Activated CD4-positive, alpha-beta T cell treated with anti-CD3 and anti-CD28 coated beads, Interleukin-2, amount 50 U/mL, for 48 hours (primary cell): ENCODE measurements at places on chromosomes 1 and 21.
A peak's percentile ranks its signal among the peaks of the same experiment; 100 is the strongest.

DNA sequence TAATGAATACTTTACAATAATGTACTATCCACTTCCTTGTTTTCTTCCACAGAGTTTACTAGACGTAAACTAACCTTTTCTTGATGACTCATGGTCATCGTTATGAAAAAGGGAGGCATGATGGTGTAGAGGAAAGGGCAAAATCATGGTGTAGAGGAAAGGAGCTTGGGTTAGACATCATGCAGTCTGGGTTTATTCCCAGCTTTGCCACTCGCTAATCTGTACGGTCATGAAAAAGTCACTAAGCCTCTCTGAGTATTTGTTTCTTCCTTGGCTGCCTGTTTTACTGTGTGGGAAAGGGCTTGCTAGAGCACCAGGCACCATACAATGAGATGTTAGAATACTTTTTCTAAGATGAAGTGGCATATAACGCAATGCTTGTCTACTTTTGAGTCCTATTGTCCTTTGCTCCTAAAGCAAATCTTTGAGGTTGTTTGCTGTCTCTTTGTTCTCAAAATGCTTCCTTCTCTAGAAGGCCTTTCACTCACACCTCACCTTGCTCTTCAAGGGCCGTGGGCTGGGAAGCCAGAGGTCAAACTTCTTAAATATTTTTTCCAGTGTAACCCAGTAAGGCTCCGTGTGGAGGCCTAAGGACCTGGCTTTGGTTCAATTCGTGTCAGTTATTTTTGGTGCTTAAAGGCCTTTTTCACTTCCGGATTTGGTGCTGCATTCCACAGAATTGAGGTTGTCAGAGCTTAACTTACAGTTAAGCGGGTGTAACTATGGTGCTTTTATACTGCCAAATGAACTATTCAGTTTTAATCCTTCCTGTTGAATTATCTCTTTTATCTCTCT lies 9.9 kb upstream of the ETV3 start:
- no peak for DNase-seq

- DNase-seq, result no peak
Observed at GRCh38 chr21:42652527-42653230, 742 bp upstream of the PDE9A start.

DNA sequence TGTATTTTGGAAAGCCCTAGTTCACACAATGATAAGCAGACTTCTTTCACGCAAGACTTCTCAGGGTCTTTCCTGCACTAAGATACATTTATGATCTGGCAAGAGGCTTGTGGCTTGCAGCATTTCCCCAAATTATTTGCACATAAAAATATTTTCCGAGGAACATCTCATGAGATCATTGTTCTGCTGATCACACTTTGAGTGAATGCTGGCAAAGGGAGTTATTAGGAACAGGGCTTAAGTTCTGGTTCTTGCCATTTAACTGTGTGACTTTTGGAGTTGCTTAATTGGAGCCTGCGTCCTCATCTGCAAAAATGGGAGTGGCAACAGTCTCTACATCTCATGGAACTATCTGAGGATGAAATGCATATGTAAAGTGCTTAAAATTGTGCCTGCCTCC lies 50.2 kb downstream of the GADD45A start:
- DNase-seq, result no peak

DNA sequence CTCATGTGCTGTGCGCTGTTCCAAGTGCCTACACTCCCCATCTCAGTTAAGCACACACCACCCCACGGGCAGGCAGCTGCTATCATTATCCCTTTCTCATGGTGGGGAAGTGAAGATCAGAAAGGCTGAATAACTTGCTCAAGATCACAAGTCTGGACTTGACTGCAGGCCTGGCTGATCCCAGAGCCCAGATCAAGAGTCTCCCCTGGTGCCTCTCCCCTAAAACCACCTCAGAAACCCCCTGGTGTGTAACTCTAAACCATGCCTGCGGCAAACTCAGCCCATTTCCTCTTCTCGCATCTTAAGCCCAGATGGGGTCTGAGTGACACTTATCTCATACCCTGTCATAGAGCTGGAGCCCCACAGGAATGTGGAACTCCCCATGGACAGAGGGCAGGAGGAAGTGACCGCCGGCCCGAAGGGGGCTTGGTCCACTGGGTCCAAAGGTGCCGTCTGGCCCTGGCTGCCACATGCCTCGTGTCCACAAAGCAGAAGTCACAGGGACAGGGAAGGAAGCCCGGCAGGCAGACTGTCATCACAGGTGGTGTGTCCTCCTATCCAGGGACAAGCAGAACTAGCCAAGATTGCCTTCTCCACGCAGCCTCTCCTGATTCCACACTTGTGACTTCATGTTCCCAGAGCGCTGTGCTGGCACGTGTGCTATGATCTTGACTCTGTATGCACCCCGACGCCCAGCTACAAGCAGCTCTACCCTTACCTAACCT lies 92.1 kb downstream of the SYF2 start:
- DNase-seq, result no peak

- DNase-seq, result no peak
Observed at GRCh38 chr1:112767646-112768045, 52.5 kb upstream of the PPM1J start.

GRCh38 chr1:70840260-70840953 lies 207.2 kb downstream of the PTGER3 start:
- DNase-seq, result no peak

GRCh38 chr1:228905701-228906101 lies 170.4 kb downstream of the RHOU start:
- DNase-seq, result no peak

DNA sequence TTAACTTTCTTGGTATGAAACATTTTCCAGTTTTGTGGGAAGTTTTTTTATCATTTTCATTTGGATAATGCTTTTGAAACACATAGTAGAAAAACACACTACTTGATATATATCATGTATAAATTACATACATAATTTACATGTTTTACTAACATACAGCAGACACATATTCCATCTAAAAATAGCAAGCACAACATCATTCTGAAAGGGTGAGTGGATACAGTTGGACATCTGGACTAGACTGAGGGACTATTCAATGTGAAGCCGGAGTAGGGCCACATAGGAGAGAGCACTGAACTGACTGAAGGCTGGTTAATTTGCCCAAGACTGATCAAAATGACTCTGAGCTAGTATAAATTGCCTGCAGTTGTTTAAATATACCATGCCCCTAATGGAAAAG lies 11.7 kb downstream of the CDKN2C start:
- DNase-seq, result no peak

- DNase-seq, result no peak
Observed at GRCh38 chr1:94335447-94335846, 82.7 kb upstream of the ABCD3 start.

DNA sequence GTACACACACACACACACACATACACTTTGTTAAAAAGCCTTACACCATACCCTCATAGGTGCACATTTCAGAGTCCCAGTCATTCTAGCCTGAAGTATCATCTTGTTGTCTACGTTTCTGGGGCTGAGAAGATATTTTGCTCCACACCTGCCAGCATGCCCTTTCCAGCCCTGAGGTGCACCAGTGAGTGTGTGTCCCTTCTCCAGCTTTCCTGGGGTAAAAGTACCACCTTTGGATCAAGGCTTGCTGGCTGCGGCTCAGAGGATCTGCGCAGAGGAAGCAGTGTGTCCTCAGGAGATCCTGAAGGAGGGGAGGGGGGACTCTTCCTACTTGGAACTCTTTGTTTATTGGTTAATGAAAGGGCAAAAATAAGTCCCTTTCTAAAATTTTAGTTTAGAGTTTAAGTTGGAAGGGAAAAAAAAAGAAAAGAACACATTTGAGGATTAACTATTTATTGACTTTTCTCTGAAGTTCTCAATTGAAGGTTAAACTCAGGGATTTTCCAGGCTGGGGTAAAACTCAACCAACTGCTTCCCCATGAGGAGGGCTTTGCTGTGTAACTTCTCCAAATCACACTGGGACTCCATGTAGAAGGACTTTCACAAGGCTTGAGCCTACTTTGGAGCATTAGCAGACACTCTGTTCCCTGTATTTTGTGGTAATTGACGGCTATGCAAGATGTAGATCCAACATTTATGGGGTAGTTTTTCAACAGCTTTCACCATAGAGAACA lies 200.3 kb upstream of the SGIP1 start:
- peak; percentile 28 for DNase-seq

- DNase-seq, result no peak
Observed at GRCh38 chr1:63703701-63704107, 70.1 kb upstream of the ROR1 start.

GRCh38 chr1:68808351-68808750 lies 311.5 kb upstream of the DEPDC1 start:
- no peak for DNase-seq

- DNase-seq, result no peak
Observed at GRCh38 chr1:179888071-179888470, 6.0 kb downstream of the TOR1AIP1 start.

- no peak for DNase-seq
Observed at GRCh38 chr1:234836776-234837357, 226.9 kb upstream of the IRF2BP2 start.

- no peak for DNase-seq
Observed at GRCh38 chr1:157878059-157878458, 36.5 kb upstream of the CD5L start.

- no peak for DNase-seq
Observed at GRCh38 chr1:59487335-59488031, 190.6 kb downstream of the FGGY start.

- DNase-seq, result no peak
Observed at GRCh38 chr1:196098000-196098399, 510.2 kb downstream of the KCNT2 start.

DNA sequence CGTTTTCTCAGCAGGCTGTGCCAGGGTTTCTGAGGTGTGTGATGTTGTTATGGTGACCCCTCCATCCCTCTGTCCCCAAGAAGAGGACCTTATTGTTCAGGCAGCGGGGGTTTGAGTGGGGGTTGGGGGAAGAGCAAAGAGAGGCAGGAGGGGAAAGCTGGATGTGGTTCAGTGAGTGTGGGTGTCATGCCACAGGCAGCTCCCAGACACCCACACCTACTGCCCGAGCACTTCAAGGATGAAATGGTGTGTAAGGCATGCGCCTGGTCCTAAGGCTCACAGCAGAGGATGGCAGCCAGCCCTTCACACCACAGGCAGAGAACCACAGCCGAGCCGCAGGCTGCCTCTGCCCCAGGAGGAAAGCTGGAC lies 49.9 kb upstream of the STUM start:
- DNase-seq, result no peak

GRCh38 chr1:84634536-84635205 lies 55.6 kb downstream of the SSX2IP start:
- DNase-seq, result no peak

GRCh38 chr1:181482001-181482430 lies 1.3 kb upstream of the CACNA1E start:
- DNase-seq, result no peak

GRCh38 chr21:19256934-19257660 lies 853.5 kb upstream of the TMPRSS15 start:
- DNase-seq, result no peak

DNA sequence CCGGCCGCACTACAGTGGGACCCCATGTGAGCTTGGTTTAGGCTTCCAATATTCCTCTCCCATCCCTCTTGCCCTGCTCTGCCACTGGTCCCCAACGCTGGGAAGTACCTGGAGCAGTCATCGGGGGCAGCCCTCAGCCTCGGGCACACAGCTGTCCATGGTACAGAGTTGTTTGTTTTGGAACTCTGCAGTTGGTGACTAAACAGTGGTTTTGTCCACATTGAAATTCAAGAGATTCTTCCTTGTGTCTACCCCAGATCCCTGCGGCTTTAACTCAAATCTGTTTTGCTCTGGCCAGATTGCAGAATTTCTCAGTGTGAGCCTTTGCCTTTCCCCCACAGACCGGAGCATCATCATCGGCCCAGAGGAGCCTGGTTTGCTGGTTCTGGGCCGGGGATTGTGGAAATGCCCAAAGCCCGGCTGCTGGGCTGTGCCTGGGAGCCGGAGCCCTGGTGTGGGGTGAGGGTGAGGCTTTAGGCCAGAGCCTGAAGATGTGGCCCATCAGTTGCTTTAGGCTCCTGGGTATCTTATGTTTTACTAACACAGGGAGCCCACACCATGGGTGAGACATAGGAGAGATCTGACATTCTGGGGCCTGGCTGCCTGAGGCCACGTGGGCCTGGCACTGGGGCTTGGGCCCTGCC lies 93.2 kb downstream of the ARHGEF10L start:
- DNase-seq, result no peak

DNA sequence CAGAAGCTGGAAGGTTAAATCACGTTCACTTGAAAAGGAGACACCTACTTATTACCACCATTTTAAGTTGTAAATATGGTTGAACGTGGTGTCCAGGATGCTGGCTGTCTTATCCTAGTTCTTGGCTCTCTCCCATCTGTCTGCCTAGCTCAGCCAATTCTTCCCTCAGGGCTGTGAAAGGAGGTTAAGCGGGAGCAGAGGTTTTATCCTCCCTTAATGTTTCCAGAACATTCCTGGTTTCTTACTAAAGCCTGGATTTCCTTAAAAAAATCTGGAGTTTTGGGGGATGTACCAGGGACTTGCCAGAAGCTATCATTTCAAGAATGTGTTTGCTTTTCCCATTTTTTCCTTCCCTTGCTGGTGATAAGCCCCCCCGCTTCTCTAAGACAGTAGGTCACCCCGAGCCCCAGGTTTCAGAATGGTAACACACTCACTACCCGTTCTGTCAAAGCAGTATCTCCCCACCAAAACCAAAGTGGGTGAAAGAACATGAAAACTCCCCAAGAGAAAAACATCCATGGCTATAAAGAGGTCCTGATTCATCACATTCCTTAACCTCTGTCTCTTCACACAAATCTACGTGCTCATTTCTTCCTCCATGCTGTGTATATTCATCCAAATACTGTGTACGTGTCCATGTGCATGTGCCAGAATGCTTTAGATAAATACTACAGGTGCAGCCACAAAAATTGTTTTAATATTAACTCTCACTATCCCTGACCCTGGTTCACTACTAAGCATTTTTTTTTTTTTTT lies 114.7 kb downstream of the MAP3K21 start:
- no peak for DNase-seq

GRCh38 chr1:154962156-154962749 lies 671 bp upstream of the PYGO2 start:
- no peak for DNase-seq

DNA sequence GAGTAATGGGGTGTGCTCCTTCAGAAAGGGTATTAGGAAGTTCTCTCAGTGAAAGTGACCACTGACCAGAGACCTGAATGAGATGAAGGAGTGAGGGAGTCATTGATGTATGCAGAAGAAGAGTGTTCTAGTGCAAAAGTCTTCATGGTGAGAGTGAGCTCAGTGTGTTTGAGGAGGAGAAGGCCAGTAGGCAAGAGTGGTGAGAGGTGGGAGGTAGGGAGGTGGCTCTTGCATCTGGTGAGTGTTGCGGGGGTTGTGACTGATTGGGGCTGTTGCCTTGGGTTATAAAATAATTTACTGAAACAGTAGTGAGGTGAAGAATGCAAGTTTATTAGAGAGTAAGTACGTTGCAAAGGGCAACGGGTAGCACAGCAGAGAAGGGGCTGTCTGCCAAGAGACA lies 26.2 kb downstream of the FMN2 start:
- DNase-seq, result no peak

- no peak for DNase-seq
Observed at GRCh38 chr1:224014330-224014649, 99.6 kb upstream of the FBXO28 start.

DNA sequence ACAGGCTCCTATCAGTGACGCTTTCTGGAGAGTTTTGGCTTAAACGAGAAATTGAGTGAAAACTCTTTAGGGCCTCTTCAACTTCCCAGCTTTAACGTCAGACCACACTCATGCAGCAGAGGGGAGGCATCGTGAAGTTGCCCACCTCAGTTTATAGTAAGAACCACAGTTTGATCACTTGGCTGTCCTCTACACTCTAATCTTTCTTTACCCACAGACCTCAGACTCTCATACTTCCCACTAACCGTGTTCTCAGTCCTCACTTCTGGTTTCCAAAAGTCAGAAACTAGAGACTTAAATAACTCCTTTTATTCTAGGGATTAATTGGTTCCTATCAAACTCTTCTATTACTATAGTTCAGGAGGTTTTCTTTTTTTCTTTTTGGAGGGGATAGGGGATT lies 302.2 kb downstream of the NTNG1 start:
- DNase-seq, result no peak

- no peak for DNase-seq
Observed at GRCh38 chr1:214712737-214713136, 109.7 kb downstream of the CENPF start.
